Cardiac septum (tissue), 1 donor: ENCODE measurements at places on chromosomes 11 and 22. TPM values are rescaled to one million over a fixed set of nuclear protein-coding genes. Genes with fewer than 3 reads are reported as not detected.
A peak's percentile ranks its signal among the peaks of the same experiment; 100 is the strongest.

OR5AS1 gene
- total RNA-seq, result not detected

DNA sequence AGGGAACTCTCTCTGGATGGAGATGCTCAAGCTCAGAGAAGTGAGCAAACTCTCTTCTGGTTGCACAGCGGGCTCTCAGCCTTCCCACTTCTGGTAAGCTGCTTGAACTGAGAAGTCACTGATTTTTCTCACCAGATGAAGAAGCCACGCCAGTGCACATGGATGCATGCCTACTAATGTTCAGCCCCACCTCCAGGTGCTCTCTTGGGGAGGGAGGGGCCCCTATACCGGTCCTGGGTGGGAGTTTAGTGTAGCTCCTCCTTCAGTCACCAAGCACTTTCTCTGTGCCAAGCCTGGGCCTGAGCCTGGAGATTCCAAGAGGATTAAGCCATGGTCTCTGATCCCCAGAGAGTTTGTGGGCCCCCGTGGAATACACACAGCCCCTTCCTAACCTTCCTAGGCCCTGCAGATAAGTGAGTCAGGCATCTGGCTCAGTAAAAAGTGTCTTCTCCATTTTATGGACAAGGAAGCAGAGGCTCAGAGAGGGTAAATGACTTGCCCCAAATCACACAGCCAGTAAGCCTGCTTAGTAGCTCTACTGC lies 142.2 kb downstream of the ST3GAL4 start:
- no peak for DNase-seq

DNA sequence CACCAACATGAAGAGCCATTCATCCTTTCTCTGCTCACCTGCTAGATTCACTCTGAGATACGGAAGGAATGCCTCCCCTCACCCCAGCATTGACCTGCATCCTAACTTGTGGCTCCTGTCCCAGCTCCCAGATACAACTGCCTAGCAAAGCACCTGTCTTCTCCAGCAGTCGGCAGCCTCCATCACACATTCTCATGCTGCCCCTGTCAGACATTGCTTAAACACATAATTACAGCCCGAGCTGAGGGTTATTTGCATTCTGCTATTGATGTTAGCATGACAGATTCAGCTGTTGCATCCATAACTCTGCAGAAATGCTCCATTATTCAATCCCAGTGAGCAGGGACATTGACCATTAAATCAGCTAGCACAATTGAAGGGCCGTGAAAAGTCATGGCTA lies 184.4 kb upstream of the NARS2 start:
- no peak for DNase-seq

MUC5AC gene
- total RNA-seq, result not detected

DNA sequence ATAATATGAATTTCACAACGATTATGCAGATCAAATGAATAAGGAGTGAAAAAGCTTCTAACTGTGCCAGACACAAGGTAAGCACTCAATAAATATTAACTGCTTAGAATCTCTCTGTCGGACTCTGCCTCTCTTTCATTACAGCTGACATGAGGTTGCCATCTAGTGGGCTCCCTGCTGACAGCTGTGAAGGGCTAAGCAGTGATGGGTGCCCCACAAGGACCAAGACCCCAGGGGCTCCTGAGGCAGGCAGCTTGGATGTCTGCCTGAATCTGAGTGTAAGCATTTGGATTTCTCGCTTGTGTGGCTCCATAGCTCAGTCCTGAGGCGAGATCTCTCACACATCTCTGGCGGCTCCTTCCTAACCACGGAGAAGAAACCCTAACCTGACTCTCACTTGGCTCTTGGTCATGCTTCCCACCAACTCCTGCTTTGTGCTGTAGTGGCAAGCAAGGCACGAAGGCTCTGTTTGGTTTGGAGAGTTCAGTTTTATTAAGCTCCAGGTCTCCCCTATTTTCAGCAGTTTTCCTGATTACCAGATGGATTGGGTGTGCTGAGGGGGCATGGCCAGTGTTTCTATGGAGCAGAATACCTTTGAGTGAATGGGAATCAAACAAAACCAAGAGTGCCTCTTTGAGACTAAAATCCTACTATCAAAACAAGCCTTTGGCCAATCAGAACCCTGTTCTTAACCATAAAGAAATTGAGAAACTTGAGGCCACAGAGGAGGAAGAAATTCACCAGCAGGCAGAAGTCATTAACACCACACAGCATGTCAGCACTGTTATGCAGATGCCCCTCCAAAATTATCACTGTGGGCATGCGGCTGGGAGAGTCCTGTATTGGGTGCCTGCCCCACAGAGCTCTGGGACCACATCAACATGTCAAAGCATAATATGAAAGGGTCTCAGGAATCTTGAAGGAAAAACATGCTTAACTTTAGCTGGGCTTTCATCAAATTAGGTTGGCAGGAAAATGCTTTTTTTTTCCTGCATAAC lies 152.8 kb upstream of the NTM start:
- no peak for DNase-seq

ESAM gene
- 50.2 TPM for total RNA-seq

GRCh38 chr11:12599408-12600143 lies 74.6 kb upstream of the TEAD1 start:
- peak; percentile 75 for DNase-seq

APOA4 gene
- not detected for total RNA-seq

PGA3 gene
- total RNA-seq, result 0.24 TPM

- DNase-seq, result no peak
Measured at GRCh38 chr11:127492029-127492428, 491.5 kb upstream of the KIRREL3 start.

DNA sequence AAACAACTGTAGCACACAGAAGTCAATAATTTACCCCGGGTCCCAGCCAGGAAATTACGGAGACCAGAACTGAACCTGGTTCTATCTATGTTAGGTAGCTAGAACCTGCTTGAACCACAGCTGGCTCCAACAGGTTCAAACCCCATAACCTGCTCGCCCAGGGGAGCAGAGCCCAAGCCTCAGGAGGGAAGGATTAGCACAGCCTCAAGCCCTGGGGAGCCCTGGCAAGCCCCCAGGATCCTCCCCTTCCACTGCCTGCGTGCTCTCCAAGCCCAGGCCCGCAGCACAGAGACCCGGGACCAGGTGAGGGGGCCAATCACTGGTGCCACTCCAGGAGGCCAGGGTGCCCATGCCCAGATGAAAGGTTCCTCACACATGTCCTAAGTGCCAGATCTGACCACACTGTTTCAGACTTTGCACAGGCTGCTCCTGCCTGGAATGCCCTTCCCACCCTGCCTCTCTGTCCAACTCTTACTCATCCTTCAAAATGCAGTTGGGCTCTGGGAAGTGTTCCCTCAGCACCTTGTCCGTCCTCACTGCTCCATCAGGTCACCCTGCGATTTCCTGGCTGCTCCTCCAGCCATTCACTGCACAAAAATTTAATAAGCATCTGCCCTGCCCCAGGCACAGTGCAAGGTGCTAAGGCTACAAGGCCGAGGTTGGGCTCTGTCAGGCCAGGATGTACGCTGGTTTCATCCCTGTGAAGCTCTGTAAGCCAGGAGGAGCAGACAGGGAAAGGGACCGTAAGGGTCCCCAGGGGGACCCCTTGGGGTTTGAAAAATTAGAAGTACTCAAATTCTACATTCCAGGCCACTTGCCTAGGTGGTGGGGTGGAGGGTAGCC lies 32.2 kb downstream of the ARRB1 start:
- no peak for DNase-seq

KCNE3 gene
- 2.1 TPM for total RNA-seq

- no peak for DNase-seq
Measured at GRCh38 chr22:21826204-21826603, 41.2 kb downstream of the MAPK1 start.

C11orf42 gene
- not detected for total RNA-seq

DNA sequence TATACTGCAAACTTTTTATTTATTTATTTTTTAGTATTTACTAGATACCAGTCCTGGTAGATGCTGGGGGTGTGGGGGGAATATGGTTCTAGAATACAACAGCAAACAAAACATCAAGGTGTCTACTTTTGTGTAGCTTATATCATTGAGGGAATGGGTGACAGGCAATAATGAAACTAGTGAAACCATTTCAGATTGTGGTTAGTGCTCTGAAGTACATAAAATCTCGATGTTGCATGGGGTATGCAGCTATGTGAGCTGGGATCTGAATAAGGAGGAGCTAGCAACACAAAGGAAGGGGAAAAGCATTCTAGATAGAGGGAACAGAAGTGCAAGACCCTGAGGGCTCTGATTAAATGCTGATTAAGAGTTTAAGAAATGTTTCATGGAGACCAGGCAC lies 103.5 kb downstream of the WT1 start:
- DNase-seq, result no peak

- no peak for DNase-seq
Measured at GRCh38 chr22:30605449-30606110, 1.4 kb upstream of the TCN2 start.

DKK3 gene
- 980 TPM for total RNA-seq

DNA sequence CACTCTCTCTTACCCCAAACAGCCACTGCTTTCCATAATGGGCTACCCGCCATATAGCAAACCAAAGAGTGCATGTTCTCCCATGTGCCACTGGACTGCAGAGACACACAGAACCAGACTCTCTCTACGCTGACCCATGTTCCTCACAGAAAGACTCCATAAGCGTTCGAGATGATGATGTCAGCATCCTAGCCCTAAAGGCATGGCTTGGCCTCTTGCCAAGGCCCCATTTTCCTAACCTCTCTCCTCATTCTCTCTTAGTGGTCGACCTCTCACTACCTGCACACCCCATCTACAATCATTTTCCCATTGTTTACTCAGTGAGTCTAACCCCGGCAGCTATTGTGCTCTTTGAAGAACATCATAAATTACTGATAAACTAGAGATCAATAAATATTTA lies 4.9 kb downstream of the NDUFC2 start:
- no peak for DNase-seq

TIGD3 gene
- total RNA-seq, result not detected

- no peak for DNase-seq
Measured at GRCh38 chr11:82790723-82791484, 57.2 kb upstream of the FAM181B start.

DNA sequence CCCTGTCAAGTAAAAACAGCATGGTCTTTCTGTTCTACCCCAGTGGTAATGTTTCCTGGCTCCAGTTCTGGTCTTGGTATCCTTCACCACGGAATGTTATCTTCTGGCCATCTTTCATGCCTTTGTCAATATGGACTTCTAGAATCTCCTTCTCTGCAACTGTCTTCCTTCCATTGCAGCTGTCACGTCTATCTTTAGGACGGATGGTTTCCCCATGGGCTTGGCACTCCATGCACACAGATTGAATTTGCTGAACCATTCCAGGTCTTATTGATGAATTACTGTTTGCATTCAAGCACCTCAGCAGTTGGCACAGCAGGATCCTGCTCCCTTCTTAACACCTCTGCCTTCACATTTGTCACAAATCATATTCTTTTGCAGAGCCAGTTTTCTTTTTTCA lies 44.9 kb upstream of the SLC25A18 start:
- no peak for DNase-seq

MMP12 gene
- not detected for total RNA-seq

DNA sequence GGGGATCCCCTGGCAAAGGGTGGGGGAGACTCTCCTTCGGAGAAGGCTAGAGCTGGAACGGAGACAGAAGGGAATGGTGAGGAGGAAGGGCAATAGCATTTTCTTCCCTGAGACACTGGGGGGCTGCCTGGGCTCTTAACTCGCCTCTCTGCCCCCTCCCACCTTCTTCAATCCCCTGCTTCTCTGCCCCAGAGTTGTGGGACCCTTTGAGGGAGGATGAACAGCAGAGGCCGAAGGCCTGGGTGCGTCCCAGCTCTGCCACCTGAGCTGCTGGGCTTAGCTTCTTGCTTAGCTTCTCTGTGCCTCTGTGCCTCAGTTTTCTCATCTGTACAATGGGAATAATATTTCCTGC lies 72.4 kb downstream of the RTL6 start:
- peak; percentile 12 for DNase-seq

DNA sequence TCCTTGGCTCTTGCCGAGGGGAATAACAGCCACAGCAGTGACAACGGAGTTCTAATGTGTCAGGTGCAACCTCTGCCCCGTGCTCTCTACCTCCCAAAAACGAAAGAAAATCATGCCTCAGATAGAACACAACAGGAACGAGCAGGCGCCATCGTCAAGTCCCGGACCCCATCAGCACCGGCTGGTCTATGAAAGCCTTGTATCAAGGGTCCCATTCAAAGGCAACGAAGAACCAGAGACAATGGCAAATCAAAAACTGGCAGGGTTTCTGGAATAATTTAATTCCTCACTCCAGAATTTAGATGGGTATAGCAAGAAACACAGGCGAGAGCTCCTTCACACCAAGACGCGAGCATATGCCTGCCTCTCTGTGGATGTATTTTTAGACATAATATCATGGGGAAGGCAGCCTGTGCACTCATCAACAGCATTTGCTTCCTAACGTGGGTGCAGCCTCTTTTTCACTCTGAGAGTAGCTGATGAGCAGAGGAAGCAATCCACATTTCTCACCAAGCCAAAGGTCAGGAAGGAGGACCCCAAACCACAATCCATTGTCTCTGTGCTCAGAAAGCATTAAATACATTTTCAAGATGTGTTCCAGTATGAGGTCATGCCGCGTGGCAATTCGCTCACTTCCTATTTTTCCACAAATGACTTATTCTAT lies 193.4 kb upstream of the BLID start:
- DNase-seq, result no peak

SYT7 gene
- 9.3 TPM for total RNA-seq

GRCh38 chr11:26017322-26017860 lies 314.5 kb upstream of the ANO3 start:
- no peak for DNase-seq

DDI1 gene
- not detected for total RNA-seq

DNA sequence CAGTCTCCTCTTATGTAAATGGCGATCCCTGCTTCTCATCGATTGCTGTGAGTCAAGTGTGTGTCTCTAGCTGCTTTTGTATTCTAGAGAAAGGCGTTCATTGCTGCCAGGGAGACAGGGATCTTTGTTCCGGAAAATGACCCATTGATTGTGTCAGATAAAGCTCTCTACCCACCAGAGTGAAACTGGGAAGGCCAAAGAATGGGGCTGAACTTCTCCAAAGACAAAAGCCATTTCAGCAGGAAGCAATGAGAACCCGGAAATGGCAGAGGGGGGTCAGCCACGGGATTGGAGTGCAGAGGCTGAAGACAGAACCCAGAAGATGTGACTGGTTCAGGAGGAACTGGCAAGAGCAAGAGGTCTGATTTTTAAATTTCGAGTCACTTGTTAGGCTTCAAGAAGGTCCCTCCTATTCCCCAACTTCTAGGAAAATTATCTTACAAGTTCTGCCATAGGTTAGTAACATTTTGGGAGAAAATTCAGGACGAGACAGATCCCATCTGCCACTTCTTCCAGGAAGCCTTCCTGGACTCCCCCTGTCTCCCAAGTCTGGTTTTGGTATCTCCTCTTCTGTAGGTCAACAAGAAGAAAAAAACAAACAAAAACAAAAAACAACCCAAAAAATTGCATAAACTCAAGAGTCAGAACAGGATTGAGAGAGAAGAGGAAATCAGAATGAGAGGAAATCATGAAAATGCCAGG lies 110.6 kb downstream of the NECTIN1 start:
- DNase-seq, result no peak

DEPDC7 gene
- total RNA-seq, result 0.30 TPM
